GM12891 (cell line): ENCODE measurements at places on chromosomes 13 and 19.

- no peak for DNase-seq
Observed at GRCh38 chr13:98619556-98619955, 42.6 kb upstream of the STK24 start.

DNA sequence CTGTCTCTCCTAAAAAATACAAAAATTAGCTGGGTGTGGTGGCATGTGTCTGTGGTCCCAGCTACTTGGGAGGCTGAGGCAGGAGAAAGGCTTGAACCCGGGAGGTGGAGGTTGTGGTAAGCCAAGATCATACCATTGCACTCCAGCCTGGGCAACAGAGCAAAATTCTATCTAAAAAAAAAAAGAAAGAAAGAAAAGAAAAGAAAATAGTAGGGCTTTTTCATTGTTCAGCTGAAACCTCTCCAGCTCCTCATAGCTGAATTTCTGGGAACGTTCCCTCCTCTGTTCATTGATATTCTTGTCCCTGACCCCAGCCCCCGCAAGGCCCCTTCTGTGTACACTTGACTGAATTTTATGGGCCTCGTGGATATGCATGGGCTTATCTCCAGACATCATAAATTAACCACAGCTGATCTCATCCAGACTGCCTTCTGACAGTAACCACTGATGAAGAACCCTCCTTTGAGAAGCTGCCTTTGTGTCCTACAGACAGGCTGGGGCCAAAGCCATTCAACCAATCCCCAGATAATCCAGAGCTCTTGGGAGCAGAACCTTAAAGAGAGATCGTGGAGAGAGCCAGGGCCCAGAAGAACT lies at the start of gene ELSPBP1:
TSS of gene ELSPBP1 (plus strand) at position 424 of the 594 bp plus-strand sequence. CDS start 14,036 bp downstream, outside the sequence.
- DNase-seq = no peak

DNA sequence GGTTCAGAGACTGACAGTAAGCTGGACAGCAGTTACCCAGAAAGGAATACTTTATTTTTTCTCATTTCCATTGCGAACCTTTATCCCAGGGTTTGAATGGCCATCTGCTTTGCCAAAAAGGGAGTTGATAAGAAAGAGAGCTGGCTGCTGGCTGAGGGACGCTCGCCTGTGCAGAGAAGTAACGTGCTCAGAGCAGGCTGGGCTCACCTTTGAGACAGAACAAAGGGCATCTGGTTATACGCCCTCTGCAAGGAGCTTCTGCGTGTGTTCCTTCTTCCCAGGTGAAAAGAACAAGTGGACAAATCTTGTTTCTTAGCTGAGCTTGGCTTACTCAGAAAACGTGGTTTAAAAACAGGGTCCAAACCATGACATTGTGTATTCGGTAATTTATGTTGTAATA lies 47.4 kb downstream of the EFNB2 start:
- DNase-seq = no peak

GRCh38 chr19:1069009-1069779 lies 2.2 kb downstream of the ARHGAP45 start:
- DNase-seq = no peak

- peak; percentile 99 for DNase-seq
Observed at GRCh38 chr19:5031231-5032100, 62.6 kb downstream of the KDM4B start.
